ENCODE measurements at places on chromosomes 11 and 22.

DNA sequence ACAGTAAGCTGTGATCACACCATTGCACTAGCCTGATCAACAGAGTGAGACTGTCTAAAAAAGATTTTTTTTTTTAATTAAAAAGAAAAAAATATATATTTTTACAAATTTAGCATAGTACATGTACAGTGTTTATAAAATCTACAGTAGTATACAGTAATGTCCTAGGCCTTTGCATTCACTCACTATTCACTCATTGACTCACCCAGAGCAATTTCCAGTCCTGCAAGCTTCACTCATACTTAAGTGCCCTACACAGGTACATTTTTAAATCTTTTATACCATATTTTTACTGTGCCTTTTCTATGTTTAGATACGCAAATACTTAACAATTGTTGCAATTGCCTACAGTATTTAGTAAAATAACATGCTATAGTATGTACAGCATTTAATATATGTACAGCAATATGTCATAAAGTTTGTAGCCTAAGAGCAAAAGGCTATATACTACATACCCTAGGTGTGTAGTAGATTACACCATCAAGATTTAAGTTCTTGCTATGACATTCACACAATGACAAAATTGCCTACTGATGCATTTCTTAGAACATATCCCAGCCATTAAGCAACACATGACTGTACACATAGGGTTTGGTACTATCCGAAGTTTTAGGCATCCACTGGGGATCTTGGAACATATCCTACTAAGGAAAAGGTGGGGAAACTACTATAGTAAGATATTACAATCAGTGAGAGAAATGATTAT is 22.8 kb downstream of the PIK3C2A start:
- no peak for DNase-seq

DNA sequence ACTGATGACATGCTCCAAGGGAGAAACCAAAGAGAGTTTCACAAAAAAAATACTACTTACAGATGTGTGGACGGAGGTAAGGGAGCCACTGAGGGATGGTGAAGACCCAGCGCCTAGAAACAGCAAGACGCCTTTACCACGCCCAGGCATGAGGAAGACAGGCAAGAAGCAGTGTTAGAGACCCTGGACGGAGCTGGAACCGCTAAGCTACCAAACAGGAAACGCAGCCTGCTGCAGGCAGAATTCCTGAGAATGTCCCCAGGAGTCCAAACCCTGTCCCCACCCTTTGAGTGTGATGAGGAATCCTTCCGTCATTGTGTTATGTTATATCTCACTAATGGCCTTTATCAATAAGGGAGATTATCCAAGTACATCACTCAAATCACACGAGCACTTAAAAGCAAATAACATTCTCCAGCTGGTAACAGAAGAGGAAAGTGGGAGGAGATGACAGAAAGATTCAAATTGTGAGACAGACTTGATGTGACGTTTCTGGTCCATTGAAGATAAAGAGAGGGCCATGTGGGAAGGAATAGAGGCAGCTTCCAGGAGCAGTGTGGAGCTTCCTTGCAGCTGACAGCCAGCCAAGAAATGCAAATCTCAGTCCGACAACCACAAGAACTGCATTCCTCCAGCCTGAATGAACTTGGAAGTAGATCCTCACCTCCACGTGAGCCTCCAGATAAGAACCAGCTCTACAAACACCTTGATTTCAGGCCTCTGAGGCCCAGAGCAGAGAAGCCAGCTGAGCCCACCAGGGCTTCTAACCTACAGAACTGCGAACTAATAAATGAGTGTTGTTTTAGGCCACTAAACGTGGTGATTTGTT is 19.1 kb downstream of the FAM181B start:
- no peak for DNase-seq

GRCh38 chr11:128938156-128938885 is 4.3 kb downstream of the TP53AIP1 start:
- no peak for DNase-seq

DNA sequence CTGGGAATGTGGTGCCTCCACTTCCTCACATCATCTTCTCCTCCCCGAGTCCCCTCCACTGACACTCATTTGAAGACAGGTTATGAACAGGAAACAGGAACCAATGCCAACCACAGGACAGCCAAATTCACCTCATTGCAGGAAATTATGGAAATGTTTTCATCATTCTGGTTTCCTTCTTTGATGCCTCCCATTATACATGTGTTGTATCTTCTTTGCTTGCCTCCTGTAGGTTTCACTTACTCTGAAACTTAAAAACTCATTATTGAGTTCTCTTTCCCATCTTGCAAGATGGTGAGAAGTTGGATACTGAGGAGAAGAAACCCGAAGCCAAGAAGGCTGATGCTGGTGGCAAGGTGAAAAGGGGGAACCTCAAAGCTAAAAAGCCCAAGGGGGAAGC is 108.5 kb downstream of the PHF21B start:
- DNase-seq = no peak

DNA sequence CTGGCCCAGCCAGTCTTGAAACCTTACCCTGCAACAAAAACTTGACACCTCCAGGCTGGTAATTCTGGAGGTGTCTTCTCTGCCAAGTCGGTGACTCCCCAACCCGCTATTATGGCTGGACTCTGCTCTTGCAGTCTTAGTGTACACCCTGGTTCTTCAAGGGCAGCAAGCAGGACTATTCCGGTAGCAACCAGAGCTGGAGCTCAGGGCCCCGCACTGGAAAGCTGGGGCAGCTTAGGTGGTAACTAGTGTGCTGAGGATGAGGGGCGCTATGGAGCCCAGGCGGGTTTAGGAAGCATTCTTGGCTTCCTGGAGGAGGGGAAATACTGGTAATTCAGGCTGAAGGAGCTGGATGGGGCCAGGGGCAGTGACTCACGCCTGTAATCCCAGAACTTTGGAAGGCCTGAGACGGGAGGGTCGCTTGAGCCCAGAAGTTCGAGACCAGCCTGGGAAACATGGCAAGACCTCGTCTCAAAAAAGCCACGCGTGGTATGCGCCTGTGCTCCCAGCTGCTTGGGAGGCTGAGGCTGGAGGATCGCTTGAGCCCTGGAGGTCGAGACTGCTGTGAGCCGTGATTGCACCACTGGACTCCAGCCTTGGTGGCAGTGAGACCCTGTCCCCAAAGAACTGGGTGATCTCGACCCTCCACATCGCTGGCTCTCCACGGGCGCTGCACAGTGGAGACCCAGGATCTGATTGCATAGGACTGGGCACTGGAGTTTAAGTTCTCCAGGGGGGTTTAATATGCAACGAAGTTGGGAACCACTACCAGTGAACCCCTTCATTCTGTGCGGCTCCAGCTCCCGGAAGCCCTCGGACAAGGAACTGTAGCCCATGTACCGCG is 10.6 kb upstream of the AIFM3 start:
- DNase-seq = no peak

DNA sequence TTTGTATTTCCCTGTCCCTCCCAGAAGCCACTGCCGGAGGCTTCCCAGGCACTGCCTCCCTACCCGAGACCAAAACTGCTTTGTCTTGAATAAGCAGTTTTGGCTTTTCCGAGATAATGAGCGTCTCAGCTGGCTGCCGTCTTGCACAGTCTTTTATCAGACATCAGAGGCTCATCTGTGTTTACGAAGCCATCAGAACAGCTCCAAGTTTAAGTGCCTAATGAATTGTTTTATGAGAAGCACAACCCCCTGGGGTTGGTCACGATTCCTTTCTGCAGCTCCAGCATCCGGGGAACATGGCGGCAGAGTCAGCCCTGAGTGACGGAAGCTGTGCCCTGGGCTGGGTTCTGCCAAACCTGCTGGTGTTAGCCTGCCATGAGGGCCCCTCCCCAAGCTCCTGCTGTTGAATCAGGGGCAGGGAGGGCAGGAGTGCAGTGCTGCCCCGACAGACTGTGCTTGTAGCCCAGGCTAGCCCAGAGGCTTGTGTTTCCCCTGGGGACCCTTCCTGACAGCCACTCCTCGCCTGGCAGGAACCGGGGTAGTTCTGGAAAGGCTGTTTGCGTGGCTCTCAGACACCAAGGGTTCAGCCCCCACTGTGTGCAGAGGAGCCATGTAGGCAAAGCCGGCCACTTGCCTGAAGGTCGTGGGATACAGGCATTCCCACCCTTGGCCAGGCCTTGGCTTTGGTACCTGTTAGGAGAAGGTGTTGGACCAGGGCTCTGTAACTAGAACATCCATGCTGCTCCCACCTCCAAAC is 96.1 kb downstream of the MORC2 start:
- no peak for DNase-seq

DNA sequence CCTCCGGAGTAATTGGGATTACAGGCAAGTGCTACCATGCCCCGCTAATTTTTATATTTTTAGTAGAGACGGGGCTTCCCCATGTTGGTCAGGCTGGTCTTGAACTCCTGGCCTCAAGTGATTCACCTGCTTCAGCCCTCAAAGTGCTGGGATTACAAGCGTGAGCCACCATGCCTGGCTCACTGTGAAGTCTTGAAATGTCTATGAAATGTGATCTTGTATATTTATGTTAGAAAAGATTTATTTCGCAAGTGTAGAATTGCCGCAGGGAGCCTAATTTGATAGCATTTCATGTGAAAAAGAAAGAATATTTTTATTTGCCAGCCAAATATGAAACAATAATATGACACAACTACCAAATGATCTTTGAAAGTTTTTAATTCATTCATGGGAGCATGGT is 52.1 kb downstream of the GRAMD1B start:
- no peak for DNase-seq

GRCh38 chr11:14783788-14784187 is 108.2 kb downstream of the CYP2R1 start:
- no peak for DNase-seq

GRCh38 chr11:95661162-95661561 is 128.4 kb downstream of the FAM76B start:
- no peak for DNase-seq

DNA sequence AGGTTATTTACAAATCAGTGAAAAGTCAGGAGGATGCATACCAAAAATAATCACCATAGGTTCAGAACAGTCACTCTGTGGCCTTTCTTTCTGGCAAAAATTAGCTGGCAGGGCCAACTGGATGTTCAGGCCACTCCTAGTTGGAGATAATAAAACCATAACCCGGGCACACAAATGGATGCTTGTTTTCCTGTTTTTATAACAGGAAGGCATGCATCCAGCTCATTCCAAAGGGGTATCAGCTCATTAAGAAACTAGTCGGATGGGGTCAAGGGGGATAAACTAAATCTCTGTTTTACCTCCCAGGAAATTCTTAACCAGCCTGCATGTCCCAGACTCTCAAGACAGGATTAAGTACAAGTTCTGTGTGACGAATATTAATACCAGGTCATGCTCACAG is 81.0 kb downstream of the FBXO7 start:
- no peak for DNase-seq

DNA sequence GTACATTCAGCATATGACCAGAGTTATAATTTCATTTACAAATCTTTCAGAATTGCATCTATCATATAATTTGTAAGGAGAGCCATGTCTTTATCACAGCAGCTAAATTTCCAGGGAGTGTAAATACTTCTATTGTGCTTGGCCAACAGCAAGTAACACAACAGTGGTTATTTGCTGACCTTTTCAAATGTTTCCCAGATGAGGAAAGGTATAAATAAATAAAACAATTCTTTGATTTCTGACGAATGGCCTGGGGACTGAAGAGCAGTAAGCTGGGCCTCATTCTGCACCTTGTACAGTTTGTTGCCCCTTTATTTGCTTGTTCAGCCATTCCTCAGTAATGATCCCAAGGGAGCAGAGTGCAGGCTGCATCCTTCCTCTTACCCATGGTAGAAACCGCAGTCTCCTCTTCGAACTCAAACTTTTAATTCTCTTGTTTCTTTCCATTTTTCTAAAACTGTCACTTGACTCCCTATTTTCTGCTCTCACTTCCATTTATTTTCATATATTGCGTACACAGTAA is 132.8 kb downstream of the DDX10 start:
- no peak for DNase-seq

DNA sequence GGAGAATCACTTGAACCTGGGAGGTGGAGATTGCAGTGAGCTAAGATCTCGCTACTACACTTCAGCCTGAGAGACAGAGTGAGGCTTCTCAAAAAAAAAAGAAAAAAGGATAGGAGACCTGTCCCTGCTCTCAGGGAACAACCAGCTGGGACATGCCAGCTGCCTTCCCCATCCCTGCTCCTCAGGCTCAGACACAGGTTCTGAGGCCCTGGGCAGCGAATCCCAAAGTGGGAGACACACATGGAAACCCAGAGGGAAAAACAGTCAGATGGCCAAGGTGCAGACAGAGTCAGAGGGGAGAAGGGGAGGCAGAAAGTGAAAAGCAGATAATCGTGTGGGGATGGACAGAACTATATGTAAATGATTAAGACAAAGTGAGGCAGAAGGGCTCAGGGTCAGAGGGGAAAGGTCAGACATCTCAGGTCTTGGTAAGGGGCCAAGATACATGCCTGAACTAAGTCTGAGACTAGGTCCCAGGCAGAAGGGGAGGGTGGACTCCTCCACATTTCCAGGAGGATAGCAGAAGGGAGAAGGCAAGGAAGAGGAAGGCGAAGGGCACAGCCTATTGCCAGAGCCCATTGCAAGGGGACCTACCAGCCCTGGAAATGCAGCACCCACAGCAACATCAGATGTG is 14.2 kb downstream of the STARD10 start:
- DNase-seq = no peak

- DNase-seq = no peak
Measured at GRCh38 chr11:103601225-103601846, 435.1 kb upstream of the DDI1 start.

DNA sequence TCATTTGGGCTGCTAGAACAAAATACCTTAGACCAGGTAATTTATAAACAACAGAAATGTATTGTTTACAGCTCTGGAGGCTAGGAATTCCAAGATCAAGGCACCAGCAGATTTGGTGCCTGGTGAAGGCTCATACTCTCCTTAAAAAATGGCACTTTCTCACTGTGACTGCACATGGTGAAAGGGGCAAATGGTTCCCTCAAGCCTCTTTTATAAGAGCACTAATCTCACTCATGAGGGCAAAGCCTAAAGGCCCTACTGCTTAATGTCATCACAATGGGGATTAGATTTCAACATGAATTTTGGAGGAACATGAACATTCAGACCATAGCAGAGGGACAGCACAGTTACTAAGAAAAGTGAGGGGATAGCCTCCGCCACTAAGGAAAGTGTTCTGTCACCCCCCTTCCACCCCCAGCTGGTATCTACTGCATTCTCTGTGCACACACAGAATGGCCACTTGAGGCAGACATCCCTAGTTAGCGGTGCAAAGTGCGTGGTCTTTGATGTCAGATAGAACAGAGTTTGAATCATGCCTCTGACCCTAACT is 47.2 kb upstream of the CEP295 start:
- DNase-seq = no peak

- no peak for DNase-seq
Measured at GRCh38 chr11:69274531-69275016, 19.4 kb upstream of the MYEOV start.

DNA sequence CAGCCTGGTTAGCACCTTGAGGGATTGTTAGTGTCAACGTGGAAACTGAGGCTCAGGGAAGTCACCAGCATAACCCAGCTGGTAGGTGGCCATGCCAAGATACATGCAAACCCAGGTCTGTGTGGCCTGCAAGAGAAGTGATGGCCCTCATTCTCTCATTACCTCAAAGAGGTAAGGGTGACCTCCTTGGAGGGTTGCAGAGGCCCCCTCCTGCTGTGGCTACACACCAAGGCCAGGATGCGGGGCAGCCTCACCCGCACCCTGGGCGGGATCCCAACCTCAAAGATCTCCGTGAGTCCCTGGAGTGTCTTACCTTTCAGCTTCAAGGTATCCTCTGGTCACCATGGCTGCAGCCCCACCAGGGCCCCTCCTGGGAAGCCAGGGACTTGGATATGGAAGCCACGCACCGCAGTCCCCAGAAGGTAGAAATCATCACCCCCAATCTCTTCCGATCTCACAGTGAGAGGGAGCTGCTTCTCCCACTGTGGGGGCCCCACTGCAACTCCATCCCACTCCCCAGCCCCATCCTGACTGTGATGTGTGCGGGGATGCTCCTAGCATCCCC is 95.4 kb downstream of the MORC2 start:
- DNase-seq = no peak

GRCh38 chr11:43376594-43376993 is 17.9 kb downstream of the TTC17 start:
- DNase-seq = no peak

Measured in effector CD8-positive, alpha-beta T cell (primary cell).